ENCODE measurements at places on chromosomes 5 and 9.
A peak's percentile ranks its signal among the peaks of the same experiment; 100 is the strongest.

DNA sequence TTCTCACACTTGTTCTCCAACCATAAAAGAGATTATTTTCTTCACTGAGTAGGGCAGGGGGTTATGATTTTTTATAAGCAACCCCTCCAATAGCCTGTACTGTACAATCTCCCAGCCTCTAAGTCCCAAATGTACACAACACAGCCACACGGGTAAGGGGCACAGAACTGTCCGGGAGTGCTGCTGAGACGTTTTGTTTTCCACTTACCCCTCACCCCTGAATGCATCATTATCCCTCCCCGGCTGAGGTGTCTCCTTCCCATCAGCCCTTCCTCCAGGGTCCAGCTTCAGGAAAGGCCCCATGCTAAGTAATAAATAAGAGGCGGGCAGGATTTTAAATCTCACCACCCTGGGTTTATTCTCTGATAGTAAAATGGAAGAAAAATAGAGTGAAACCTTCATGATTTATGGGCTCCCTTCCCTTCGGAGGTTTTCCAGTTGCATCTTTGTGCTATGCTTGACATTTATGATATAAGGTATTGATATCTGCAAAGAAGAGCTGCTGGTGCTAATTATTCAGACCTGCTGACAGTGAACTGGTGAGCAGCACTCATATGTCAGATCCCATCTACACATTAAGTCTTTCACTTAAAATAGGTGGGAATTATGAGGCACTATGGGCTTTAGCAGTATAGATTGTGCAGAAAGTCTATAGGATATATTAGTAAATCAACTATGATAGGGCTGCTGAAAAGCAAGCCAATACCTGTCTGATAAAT lies 67.2 kb upstream of the MEGF10 start:
- H3K27me3 ChIP-seq, result no peaks in the 10 kb centered on the region
- no peak overlapping the region for H3K27ac ChIP-seq
- no peaks in the 10 kb centered on the region for H3K4me1 ChIP-seq
- H3K36me3 ChIP-seq, result no peaks in the 10 kb centered on the region
- DNase-seq, result no peak
- H3K4me3 ChIP-seq, result no peak overlapping the region

- no peaks in the 10 kb centered on the region for H3K36me3 ChIP-seq
- H3K4me1 ChIP-seq, result peaks cover 1% of the 10 kb centered on the region
- DNase-seq, result peak; percentile 33
- H3K4me3 ChIP-seq, result no peak overlapping the region
- peak overlapping the region; percentile 78 for H3K27ac ChIP-seq
- no peaks in the 10 kb centered on the region for H3K27me3 ChIP-seq
These were observed 15.2 kb upstream of the SPATA9 start for GRCh38 chr5:95697781-95698681.

- H3K36me3 ChIP-seq, result no peaks in the 10 kb centered on the region
- no peaks in the 10 kb centered on the region for H3K27me3 ChIP-seq
- DNase-seq, result no peak
- H3K27ac ChIP-seq, result no peak overlapping the region
These were observed 56.6 kb downstream of the NDUFAF2 start for GRCh38 chr5:61001647-61002046.

GRCh38 chr5:67183859-67184258 lies 12.7 kb downstream of the CD180 start:
- no peak overlapping the region for H3K27ac ChIP-seq
- no peaks in the 10 kb centered on the region for H3K36me3 ChIP-seq
- no peak for DNase-seq
- no peaks in the 10 kb centered on the region for H3K27me3 ChIP-seq
- H3K4me3 ChIP-seq, result no peak overlapping the region

- H3K27me3 ChIP-seq, result no peaks in the 10 kb centered on the region
- no peak overlapping the region for H3K4me3 ChIP-seq
- H3K4me1 ChIP-seq, result no peaks in the 10 kb centered on the region
- no peaks in the 10 kb centered on the region for H3K36me3 ChIP-seq
- DNase-seq, result no peak
These were observed 30.5 kb upstream of the MSH3 start for GRCh38 chr5:80623999-80624398.

- H3K4me3 ChIP-seq, result no peak overlapping the region
- H3K4me1 ChIP-seq, result no peaks in the 10 kb centered on the region
- H3K36me3 ChIP-seq, result peaks cover 23% of the 10 kb centered on the region
- no peaks in the 10 kb centered on the region for H3K27me3 ChIP-seq
These were observed 137.4 kb downstream of the MED27 start for GRCh38 chr9:131942146-131942720.

GRCh38 chr5:139864716-139865483 lies 69.3 kb downstream of the PSD2 start:
- H3K4me3 ChIP-seq, result no peak overlapping the region
- no peaks in the 10 kb centered on the region for H3K36me3 ChIP-seq
- peaks cover 6% of the 10 kb centered on the region for H3K27me3 ChIP-seq
- H3K27ac ChIP-seq, result no peak overlapping the region

DNA sequence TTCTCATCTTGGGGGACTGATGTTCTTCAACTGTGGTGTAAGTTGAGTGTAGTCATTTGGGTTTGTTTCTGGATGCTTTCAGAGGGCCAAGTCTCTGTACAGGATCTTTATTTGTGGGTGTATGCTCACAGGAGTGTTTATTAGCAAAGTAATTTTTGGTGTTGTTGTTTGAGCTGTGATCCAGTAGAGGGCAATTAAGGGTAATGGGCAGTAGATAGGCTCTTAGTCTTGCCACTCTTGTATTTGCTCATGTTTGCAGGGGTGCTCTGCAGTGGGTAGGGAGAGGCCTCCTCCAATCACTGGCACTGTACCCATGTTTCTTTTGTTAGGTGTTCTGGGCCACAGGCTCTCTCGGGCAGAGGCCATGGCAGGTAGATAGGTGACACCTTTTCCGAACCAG lies 45.9 kb upstream of the ITGA2 start:
- no peak overlapping the region for H3K27ac ChIP-seq
- H3K27me3 ChIP-seq, result no peaks in the 10 kb centered on the region
- H3K4me3 ChIP-seq, result no peak overlapping the region
- H3K4me1 ChIP-seq, result no peaks in the 10 kb centered on the region

DNA sequence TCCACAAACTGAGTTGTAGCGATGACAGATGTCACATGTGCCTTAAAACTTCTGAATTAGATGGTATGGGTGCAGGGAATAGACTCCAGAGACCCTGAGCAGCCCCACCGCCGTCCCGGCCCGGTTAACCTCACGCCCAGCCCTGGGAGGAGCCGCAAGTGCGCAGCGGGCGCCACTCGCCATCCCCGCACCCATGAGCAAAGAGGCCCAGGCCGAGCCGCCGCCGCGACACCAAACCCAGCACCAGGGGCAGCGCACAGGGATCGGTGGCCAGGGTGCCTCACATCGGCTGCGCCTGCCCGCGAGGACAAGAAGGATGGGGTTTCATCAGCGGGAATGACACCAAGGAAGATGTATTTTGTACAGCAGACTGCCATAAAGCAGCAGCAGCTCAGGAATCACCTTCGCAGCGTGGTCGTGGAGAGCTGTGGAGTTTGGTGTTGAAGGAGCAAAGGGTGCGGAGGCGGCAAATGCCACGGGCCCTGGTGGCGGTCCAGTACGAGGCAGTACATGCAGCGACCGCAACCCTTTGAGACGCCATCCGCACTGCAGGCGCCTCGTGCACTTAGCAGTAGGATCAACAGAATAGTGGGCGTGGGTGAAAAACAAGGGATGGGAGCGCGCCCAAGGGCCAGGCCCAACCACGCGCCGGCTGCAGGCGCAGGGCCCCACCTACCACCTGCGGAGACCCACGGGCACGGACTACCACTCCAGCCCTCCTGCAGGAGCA lies 89.7 kb downstream of the ZNF366 start:
- DNase-seq, result no peak
- no peaks in the 10 kb centered on the region for H3K27me3 ChIP-seq
- H3K27ac ChIP-seq, result no peak overlapping the region
- H3K4me1 ChIP-seq, result peaks cover 1% of the 10 kb centered on the region

DNA sequence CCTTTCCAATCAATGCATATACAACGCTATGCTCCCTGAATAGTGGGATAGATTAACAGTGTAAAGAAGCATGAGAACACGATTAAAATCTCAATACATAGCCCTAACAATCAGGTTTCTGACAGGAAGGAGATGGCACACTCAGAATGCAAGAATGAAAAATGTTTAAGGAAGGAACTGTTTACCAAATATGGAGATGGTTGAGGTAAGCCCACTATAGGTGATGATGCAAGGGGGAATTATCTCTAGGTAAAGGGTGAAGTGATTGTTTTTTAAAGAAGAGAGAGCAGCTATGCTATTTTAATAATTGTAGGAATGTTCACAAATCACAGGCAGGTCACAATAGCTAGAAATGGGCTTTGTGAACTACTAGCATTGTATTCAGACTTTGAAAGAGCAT lies 302.4 kb downstream of the CHSY3 start:
- no peaks in the 10 kb centered on the region for H3K4me1 ChIP-seq
- H3K27ac ChIP-seq, result no peak overlapping the region
- H3K36me3 ChIP-seq, result no peaks in the 10 kb centered on the region
- DNase-seq, result no peak
- H3K4me3 ChIP-seq, result no peak overlapping the region
- no peaks in the 10 kb centered on the region for H3K27me3 ChIP-seq

All from mesenchymal stem cell (in vitro differentiated cells and primary cell).